ENCODE measurements at places on chromosomes 13 and 19.

DNA sequence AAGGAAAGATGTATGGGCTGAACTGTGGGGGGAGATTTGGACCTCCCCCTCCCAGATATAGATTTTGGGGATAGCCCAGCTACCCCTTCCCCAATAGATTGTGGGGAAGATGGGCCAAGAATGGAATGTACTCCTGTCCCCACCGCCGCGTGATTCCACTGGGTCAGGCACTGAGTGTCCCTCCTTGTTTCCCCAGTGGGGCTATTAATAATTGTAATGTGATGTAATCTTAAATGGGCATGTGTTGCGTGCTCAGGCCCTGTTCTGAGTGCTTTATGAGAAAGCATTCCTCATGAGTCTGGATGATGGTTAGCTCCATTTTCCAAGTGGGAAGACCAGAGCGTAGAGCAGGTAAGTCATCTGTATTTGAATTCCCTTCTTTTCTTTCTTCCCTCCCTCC, 1.4 kb downstream of the PSMD8 start:
- peak; percentile 72 for DNase-seq

DNA sequence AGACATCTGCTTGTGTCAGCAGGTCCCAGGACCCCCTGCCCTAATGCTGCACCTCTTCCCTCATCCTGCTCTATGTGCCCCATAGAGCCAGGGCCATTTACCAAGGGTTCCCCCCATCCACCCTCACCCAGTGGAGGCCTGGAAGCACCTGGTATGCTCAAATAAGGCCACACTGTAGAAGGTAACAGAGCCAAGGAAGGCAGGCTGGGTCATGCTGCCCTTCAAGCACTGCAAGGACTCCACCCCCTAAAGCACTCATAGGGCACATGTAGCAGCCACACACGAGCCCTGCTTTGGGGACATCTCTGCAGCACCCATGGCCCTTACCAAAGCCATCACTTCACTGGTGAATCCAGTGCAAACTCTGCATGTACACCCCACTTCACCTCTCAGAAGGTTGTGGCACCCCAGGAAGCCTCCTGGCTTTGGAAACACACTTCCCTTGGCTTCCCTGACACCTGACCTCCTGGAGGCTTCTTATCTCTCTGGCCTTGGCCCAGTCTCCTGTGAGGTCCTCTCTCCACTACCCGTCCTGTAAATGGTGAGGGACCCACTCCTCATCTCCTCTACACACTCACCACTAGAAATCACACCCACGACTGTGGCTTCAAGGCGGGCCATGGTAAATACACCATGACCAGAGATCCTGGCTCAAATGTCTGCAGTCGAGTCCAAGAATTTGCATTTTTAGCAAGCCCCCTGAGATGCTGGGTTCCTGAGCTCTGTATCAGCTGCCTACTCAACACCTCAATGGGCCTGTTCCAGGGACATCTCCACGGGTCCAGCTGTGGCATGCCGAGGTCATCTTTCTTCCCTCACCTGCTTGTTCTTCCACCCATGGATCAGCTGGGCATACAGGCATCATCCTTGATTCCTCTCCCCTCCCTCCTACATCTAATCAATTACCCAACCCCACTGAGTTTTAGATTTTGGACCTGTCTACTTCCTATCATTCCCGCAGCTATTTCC, 80.9 kb upstream of the DOCK9 start:
- no peak for DNase-seq

GRCh38 chr19:604355-604754, 14.7 kb downstream of the HCN2 start:
- no peak for DNase-seq

DNA sequence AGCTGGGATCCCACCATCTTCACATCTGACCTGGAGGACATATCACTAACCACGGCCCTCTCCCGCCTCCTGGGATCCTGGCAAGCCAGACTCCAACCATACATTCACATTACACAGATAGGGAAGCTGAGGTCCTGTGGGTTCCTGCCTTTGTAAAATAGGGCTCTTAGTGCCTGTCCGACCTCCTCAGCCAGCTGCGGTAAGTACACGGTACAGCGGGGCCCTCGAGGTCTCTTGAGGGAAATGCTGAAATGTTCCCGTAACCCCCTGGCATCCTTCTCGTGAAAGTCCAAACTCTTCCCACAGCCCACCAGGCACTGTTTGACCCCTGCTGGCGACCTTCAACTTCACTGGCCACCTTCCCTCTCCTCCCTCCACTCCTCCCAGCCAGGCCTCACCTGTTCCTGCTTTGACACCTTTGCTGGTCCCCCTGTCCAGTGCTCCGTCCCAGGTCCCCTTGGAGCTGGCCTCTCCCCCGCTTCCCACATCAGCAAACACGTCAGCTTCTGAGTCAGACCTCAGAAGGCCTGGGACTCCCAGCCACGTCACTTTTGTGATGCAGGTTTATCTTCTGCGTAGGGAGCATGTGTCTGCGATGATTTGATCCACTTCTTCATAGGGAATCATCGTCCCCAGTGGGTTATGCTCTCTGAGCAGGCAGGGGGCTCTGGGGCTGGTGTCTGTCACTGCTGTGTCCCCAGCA, 8.8 kb upstream of the GNG7 start:
- DNase-seq: peak; percentile 74

DNA sequence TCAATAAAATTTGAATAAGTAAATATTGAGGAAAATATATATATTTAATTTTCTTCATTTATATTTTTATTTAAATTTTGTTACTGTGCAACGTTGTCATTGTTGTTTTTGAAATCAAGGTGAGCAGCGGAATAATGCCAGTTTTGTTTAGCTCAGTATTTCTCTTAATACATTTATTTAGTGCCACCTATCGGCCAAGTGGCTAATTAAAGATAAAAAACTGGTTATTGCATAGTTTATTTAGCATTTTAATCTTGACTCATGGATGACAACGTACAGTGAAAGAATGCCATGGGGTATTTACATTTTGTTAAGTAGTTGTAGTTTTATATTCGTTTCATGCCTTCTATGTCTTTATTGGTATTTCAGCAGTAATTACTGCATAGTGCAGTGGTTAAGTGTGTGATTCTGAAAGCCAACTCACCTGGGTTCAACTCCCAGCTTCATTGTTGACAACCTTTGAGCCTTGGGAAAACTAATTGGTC, 265.9 kb downstream of the MYO16 start:
- peak; percentile 77 for DNase-seq

DNA sequence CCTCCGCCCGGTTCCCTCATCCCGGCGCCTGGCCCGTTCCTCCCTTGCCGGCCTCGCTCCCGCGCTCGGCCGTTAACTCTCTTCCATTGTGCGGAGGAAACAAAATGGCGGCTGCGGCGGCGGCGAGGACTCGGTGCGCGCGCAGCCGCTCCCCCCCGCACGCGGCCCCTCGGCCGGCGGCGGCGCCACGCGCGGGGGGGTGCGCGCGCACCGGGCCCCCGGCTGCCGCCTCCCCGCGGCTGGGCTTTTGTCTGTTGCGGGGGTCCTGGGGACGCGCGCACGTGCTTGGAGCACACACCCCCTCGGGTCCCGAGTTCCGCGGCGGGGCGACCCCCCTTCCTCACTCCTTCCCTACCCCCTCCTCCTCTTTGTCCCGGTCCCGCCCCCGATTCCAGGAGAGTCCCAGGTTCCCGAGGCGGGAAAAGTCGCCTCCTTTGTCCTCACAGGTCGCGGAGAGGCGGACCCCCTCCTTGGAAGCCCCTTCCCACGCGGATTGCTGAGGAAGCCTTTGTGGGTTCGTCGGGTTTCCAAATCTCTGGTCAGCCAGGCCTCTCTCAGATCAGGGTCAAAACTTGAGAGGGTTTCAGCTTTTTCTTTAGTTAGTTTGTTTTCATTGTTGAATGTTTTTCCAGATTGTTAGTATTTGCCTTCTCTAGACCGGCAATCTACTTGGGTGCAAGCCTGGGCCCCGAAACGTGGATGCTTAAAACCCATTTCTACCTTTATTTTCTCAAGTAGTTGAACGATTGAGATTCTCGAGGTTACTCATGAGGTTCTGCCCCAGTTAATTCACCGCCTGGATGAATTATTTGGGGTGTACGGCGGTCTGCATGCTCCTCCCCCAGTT, 687 bp downstream of the ILF3 start:
- DNase-seq: peak; percentile 53

GRCh38 chr13:82687884-82688283, 1194.4 kb downstream of the SLITRK1 start:
- DNase-seq: peak; percentile 14

DNA sequence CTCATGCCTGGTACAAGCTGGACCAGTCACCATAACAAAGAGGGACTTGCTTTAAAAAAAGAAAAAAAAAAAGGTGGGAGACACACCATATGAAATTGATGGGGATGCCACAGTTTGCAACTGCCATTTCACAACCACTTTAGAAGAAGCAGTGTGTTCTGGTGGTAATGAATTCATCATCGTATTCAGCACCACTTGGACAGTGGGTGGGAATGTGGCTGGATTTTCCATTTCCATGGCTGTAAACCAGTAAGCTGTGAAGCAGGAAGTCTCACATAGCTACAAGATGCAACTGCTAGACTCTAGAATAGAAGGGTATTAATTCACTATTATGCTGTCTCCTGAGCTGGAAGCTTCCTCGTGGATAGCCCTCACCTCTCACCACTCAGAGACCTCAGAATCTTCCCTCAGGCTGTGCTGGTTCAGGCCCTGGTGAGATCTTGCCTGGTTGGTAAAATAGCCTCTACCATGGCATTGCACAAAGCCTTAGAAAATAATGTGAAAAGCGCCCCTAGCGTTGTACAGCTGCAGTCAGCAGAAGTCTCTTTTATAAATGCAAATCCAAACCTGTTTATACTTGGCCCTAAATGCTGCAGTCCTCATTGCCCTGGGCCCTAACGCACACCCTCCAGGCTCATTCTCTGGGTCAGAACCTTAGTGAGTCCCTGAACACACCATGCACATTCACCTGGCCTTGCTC, 150.7 kb downstream of the KCTD15 start:
- no peak for DNase-seq

DNA sequence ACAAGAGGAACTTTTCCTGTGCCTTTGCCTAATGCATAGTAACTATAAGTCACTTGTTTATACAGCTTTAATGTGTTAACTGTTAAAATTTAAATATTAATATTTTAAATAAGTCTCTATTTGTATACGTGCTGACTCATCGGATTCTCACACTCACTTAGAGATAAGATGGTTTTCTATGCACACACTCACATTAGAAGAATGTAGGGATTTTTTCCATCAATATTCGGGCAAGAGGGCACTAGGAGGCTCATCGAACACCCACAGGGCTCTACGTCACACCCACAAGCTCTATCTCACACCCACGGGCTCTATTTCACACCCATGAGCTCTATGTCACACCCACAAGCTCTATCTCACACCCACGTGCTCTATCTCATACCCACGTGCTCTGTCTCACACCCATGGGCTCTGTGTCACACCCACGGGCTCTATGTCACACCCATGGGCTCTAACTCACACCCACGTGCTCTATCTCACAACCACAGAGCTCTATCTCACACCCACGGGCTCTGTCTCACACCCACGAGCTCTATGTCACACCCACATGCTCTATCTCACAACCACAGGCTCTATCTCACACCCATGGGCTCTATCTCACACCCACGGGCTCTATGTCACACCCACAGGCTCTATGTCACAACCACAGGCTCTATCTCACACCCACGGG, 73.4 kb downstream of the COL4A2 start:
- no peak for DNase-seq

Measured in RKO (cell line).